ENCODE measurements at places on chromosomes 7 and 10.
A peak's percentile ranks its signal among the peaks of the same experiment; 100 is the strongest.

GRCh38 chr7:151592868-151593486 is 73.3 kb upstream of the RHEB start:
- peak; percentile 39 for DNase-seq

- peak; percentile 19 for DNase-seq
Observed at GRCh38 chr10:63929831-63930467, 408.7 kb downstream of the REEP3 start.

GRCh38 chr10:31288962-31289361 is 30.1 kb upstream of the ZEB1 start:
- DNase-seq, result no peak

DNA sequence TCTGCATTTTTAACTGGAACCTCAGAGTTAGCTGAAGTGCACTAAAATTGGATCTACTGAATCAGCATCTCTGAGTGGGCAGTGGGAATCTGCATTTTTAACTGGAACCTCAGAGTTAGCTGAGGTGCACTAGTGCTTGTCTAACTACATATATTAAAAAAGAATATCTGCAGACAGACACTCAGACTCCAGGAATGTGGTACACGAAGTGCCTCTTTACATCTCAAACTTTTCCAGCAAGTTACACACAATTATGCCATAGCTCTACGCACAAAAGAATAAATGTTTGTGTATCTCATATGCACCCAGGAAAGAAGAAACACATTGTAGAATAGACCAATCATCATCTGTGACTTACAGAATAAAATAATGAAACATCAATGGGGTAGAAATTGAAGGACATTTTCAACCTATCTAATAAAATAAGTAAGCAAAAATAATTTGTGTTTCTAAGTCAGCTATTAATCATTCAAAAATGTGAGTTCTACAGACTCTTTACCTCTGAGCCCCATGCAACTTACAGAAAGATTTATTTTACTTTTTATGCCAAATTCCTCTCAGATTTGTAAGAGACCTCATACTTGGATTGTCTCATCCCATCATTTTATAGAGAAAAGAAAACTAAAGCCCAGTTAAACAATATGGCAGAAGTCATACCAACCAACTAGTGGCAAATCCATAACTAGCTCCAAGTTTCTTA is 28.3 kb downstream of the PPP1R3A start:
- no peak for DNase-seq

GRCh38 chr7:103420857-103421384 is 25.1 kb downstream of the SLC26A5 start:
- DNase-seq, result no peak

DNA sequence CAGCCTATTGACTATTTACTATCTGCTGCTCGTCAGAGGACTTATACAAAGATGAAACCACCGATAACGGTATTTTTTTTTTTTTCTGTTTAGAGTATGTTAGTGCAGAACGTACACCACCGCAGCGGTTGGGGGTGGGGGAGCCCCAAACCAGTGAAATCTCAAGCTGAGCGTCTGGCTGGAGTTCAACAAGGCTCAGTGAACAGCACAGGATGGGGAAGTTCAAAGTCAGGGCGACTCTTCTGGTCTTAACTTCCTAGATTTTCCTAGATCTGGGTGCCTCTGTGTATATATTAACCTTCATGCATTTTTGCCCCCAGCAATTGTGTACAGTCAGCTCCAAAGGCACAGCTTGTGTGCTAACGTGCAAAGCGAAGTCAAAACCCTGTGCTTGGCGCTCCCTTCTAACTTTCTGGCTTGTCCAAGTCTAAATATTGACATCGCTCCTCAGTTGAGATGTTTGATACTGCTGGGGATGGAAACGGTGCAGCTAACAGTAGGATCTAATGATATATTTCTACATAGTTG is 1.1 kb downstream of the RHOBTB1 start:
- DNase-seq, result peak; percentile 20

DNA sequence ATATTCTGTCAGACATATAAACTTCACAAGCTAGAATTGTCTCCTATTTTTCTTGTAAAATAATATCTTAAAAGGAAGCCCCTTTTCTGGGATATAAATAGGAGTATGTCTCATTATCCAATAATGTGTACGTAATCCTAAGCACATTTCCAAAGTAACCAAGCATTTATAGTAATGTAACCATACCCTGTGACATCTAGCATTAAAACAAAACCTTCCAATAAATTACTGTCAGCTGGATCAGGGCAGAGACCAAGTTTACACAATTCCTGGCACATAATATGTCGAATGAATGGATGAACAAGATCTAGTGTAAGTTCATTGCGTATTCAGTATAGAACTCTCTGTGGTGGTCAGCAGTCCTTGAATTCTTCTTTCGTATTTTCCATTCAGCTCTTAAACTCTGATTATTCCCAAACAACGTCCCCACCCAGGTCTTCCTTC is 14.3 kb downstream of the CPED1 start:
- DNase-seq, result no peak

Data from urothelium cell line (cell line).